ENCODE measurements at places on chromosomes 2 and 18.
A peak's percentile ranks its signal among the peaks of the same experiment; 100 is the strongest.

GRCh38 chr18:78480262-78481054 is 499.2 kb upstream of the SALL3 start:
- DNase-seq = no peak

DNA sequence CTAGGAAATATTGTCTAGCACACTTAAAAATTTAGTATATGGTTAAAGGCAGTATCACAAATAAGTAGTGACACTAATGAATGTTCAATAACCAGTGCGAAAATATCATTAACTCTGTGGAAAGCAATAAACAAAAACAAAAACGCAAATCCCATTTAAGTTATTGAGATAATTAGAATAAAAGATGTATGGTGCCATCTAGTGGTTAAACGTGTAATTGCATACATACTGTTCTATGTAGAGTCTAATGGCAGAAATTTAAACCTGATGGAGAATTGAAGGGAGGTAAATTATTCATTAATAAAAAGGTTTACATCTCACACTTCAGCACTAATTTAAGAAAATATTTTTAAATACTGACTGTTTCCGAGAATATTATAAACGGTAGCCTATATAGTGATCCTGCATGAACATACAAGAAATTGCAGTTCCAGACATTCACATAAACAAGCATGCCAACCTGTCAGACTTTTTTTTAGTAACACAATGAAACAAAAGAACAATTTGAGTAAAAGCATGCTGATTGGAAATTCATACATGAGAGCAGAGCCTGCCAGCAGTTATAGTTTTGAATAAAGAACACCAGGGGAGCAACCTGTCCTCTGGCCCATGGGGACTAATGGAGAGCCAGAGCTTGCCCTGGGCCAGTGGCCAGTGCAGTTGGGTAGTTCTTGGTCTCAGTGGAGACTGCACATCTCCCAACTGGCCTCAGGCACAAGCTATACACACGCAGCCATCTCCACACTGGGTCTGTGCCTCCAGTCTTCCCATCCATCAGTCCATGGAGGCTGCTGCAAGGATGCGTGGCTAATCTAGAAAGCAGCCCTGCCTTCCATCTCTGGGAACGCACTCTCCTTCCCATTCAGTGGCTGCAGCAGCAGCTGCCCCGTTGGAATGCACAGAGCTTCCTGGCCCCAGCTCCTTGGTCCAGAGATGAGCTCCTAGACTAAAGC is 28.0 kb downstream of the GCG start:
- DNase-seq = no peak

- no peak for DNase-seq
Measured at GRCh38 chr18:71025505-71026225, 736.8 kb downstream of the SOCS6 start.

- DNase-seq = no peak
Measured at GRCh38 chr2:17576802-17577201, 36.3 kb downstream of the VSNL1 start.

DNA sequence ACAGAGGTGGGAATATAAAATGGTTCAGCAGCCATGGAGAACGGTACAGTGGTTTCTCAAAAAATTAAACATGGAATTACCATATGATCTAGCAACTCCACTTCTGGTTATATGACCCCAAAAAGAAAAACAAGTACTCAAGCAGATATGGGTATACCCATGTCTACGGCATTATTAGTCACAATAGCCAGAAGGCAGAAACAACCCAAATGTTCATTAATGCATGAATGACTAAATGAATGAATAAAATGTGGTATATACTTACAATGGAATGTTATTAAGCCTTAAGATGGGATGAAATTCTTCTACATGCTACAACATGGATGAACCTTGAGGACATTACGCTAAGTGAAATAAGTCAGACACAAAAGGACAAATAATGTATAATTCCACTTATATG is 266.8 kb upstream of the FBXO11 start:
- DNase-seq = no peak

- no peak for DNase-seq
Measured at GRCh38 chr18:60563082-60563481, 190.5 kb upstream of the MC4R start.

DNA sequence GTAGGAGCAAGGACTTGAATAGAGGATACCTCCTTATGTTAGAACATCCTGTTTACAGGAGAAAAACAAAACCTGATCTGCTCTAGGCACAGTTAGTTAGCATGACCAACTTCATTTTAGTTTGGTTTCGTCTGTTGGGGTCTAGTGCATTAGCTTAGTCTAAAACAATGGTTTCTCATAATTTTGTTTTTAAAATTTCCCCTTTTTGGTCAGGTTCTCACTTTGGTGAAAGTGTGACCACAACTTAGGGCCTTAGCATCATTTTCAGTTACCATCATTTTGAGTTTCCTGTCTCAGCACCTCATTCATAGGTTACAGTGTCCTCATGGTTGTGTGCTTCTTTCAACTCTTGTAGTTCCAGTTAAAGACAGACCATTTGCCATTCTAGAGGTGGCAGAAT is 1277.0 kb upstream of the SLC39A10 start:
- no peak for DNase-seq

DNA sequence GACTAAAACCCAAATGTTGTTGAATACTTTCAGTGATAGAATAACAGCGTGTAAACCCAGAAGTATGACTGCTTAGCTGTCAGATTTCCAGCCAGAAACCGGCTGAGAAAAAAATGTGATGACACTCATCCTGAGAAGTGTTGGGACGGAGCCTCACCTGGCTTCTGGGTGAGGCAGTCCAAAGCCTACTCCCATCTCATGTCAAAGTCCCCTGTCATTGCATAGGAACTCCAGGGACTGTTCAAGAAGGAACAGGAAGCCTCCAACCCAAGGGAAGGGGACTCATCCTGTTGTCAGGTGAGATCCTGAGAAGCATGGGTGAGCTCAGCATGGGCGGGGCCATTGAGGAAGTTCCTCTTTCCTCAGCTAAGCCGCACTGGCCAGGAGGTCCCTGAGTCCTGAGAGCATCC is 11.3 kb upstream of the CHRNA1 start:
- DNase-seq = no peak

DNA sequence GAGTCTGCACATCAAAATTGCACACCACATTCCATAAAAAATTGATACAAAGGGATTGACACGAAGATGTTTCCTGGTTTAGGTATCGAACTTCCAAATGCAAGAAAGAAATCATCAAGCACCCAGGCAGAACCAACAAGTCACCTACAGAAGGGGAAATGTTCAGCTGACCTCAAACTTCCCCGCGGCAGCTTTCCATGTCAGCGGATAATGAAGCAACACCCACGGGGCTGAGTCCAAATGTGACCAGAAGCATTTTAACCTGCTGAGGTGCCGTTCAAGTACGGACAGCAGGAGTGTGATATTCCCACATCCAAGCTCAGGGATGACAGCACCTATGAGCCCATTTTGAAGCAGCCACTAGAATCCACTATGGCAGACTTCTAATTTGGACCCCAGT is 124.9 kb downstream of the GALNT14 start:
- no peak for DNase-seq

DNA sequence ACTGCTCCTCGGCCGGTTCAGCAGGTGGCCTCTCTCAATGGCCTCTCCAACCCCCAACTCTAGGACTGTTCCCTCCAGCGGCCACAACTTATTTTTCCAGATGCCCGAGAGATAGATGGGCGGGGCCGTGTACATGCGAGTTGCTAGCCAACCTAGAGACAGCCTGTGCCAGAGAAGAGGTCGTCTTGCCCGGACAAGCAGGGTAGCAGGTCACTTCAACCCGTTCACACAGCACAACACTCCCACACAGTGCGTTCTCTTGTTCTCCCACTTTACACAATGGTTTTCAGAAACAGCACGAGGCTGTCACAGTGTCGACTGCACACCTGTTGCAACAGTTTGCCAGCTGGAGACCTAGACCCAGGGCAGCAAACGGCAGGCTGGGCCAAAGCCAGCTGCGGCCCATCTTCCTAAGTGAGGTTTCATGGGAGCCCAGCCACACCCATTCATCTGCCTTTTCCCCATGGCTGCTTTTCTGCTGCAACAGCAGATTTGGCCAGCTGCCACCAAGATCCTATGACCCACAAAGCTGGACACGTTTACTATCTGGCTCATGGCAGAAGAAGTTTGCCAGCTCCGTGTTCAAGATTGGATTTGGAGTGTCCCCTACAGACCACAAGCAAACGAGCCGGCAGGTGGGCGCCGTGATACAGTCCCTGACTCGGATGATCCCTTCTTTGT is 7.3 kb upstream of the PRLH start:
- no peak for DNase-seq

DNA sequence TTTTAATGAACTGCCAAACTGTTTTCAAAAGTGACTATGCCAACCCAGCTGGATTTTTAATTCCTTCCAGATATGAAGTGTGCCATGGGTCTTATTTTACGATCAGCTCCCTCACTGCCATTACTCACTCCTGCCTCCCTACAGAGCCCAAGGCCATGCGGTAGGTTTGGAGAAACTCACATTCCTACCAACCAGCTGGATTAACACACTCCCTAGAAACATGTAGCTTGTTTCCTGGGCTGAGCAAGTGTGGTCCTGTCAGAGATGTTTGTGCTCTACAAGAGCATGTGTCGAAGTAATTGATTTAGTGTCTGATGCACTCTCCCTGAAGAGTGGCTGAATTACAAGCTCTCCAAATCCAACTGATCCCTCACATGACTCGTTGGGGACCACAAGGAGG is 82.5 kb downstream of the SPP2 start:
- DNase-seq = no peak

DNA sequence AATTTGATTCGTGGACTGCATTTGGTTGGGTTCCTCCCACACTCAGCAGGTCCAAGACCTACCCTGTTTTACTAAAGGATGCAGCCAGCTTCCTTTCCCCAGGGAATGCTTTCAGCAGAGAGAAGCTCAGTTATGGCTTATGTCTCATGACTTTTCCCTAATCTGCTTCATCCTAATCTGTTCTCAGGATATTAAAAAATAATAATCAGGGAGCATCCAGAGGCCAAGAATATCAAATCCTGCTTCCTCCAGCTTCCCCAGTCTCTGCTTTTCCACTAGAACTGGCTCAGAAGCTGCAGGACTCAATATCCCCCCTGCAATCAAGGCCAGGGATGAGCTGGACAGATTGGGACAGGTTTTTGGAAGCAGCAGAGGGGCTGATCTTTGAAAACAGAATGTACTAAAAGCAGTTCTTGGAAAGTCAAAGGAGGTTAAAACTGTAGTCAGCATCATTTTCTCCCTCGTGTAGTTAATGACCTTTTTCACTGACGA is 326.9 kb upstream of the TNP1 start:
- DNase-seq = no peak

- DNase-seq = no peak
Measured at GRCh38 chr2:241158546-241158900, 8.3 kb downstream of the PPP1R7 start.

GRCh38 chr2:71783215-71783614 is 329.9 kb downstream of the DYSF start:
- DNase-seq = no peak

- no peak for DNase-seq
Measured at GRCh38 chr2:201144101-201145051, 28.4 kb downstream of the CFLAR start.

DNA sequence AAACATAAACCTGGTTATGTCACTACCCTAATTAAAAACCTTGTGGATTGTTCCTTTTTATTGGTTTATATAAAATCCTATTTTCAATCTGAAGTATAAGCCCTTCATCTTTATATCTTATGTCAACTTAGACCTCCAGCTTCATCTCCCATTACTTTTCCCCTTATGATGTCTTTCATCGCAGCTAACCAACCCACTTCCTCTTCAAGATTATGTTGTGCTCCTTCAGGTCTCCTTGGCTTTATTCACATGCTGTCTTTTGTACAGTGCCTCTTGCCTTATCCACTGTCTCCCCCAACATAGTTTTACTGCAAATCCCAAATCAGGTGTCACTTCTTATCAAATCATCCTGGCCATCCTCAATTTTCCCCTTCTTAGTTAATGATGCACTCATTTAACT is 25.9 kb downstream of the MBD5 start:
- DNase-seq = peak; percentile 11

- no peak for DNase-seq
Measured at GRCh38 chr2:114068438-114068837, 178.5 kb downstream of the ACTR3 start.

GRCh38 chr2:164458792-164459191 is 162.5 kb downstream of the GRB14 start:
- no peak for DNase-seq

GRCh38 chr18:57018845-57019244 is 128.0 kb upstream of the BOD1L2 start:
- DNase-seq = no peak

DNA sequence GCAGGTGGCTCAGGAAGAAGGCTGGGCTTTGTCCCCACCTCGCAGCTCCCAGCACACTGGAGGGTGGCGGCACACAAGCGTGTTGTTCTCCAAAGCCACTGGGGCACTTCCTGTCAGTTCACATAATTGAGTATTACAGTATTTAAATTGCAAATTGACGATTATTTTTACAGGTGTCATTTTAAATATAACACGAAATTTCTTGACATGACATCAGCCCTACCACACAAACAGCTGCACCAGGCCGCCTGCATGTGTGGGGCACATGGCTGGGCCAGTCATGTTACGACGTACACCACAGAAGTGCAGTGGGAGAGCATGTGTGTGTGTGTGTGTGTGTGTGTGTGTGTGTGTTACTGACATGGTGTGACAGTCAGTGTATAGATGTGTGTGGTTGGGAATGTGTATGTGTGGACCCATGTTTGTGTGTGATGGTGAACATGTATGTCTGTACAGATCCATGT is 155.6 kb downstream of the TTC32 start:
- DNase-seq = no peak

DNA sequence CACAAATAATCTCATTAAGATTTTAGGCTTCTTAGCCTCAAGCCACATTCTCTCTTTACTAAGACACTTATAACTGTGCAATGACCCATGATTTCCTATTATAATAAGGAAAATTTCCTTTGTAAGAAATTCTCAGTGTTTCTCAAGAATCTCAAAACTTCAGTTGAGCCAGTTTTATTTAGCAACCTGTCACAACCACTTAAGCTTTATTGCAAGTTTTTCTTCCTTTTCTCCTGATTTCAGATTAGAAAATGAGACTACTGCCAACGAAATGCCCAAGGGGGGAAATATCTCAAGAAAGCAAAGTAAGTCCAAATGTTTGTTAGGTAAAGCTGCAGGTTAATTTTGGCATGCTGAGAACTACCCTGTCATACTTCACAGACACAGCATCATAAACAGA is 178.5 kb downstream of the THADA start:
- DNase-seq = no peak

GRCh38 chr2:127579231-127579630 is 43.7 kb downstream of the MYO7B start:
- DNase-seq = no peak

Data from CD8-positive, alpha-beta T cell (primary cell).